ENCODE measurements at places on chromosomes 1 and 21.

DNA sequence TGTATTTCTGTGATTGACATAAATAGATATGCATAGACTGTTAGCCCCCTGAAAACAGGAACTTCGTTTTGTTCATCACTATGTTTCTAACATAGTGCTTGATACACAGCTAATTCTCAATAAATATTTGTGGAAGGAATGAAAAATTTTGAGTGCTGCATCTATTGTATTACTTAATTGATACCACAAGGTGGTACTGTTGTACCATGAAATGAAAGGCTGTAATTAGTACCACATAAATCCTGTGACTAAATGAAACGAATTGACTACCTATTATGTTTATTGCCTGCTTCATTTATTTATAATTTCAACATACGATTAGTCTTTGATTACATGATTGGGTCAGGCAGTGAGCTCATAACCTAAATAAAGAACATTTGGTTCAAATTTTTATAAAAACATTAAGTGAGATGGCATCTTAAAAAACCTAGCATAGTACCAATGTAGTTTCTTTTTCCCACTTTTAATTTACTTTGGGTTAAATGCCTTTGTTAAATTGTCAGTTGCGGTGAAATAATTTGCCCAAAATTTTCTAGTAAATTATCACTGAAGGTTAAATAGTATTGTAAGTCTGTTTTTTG lies 15.0 kb upstream of the TGFB2 start:
- no peak for DNase-seq

GRCh38 chr1:208254376-208254775 lies 10.2 kb upstream of the PLXNA2 start:
- DNase-seq = no peak

GRCh38 chr1:232891071-232891470 lies 59.3 kb upstream of the NTPCR start:
- no peak for DNase-seq

DNA sequence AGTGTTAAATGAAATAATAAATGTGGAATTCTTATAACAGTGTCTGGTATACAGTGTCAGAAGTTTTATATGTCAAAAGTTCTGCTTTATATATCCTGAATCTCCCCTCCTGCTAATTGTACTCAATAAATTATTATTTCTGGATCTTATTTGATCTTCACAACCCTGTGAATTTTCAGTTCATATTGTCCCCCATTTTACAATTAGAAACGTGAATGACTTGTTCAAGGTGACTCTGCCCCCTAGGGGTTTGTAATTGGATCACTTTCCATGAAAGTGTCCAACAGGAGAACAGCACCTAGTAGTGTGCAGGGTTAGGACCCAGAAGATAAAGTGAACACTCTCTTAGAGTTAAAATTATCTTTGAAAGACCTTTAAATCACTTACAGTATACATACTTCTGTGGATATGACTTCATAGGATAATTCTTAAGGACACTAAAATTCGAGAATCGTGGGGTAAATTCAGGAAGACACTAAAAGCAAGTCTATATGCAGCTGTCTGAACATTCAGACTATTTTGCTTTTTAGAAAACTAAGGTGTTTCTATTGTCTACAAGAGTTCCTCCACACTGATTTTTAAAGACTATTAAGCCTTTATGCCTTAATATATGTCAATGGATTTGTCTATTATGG lies 4.5 kb upstream of the DDR2 start:
- DNase-seq = no peak

DNA sequence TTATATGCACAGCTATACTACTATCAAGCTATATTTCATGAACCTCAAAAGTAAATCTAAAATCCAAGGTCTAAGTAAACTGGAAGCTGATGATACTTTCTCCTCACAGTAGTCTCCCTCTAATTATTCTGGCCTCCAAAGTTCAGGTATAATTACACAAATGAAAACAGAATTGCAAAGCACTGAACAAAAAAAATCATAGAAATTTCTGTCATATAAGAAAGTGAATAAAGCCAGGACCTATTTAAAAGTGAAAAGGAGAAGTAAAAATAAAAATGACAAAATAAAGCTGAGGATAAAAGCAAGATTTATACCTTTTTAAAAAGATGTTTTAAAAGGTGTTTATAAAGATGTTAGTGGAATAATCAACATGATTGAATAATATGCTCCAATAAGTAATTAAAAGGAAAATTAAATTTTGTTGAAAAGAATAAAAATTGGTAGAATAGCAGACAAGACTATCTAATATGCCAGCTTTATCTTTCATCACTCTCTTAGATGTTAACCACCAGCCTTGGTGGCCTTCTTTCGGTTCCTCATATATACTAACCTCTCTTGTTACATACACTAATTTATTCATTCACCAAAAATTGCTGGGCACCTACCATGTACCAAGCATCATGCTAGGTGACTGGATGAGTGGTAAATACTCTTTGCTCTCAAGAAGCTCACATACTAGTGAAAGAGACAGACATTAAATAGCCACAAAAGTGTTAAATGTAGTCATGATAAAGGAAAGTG lies 25.1 kb downstream of the SHCBP1L start:
- no peak for DNase-seq

- DNase-seq = no peak
Measured at GRCh38 chr1:213858581-213858980, 129.2 kb upstream of the PROX1 start.

DNA sequence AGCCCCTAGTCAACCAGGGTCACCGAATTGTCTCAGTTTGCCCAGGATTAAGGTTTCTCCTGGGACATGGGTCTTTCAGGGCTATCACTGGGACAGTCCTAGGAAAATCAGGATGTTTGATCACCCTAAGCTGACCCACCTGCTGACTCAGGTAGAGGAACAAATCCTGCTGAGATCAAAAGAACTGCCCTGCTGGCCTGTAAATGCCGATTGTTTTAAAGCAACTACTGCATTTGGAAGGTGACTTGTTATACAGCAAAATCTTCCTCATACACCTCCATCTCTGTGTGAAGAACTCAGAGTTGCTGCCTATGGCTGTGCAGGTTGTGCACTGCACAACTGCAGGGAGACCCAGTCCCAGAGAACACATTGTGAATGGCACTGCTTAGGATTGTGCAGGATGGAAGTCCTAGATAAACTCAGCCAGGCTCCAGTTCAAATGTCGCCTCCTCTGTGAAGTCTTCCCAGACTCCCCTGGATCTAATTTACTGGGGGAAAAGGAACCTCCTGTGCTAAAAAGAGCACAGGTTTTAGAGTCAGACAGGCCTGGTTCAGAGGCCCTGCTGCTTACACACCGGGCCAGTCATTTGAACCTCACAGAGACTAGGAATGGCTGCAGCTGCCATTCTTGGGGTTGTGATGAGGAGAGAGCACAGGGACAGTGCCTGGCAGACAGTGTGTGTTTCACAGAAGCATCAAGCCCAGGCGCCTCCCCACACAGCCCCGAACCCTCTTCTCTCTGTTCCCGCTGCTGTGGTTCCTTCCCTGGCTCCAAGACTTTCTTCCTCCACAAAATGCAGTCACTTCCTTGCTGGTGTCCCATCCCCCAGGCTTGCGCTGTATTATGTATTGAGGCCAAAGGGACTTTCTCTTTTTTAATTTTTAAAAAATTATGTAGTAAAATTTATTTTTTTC lies 23.2 kb upstream of the LRP8 start:
- DNase-seq = no peak

DNA sequence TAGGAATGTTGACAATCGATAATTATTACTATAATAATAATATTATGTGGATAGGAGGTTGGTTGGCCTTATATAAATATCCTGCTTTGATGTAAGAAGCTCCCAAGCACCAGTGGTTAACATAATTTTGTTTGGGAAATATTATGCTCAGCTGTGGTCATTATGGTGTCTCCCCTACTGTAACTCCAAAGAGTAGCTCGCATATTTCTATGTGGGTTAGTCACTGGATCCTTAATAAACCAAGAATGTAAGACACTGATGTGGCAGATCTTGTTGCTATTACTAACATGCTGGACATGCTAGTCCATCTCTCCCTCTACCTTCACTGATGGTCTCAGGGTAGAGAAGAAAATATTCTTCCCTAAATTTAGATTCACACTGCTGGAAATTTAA lies 79.2 kb upstream of the RALGPS2 start:
- no peak for DNase-seq

GRCh38 chr1:84401156-84401555 lies 2.9 kb downstream of the DNASE2B start:
- DNase-seq = no peak

Measured in activated naive CD4-positive, alpha-beta T cell treated with anti-CD3 and anti-CD28 coated beads, Interleukin-2, amount 50 U/mL, for 16 hours (primary cell).